ENCODE measurements at places on chromosomes 7 and 10.

- DNase-seq = no peak
These were observed 14.1 kb downstream of the CUL1 start for GRCh38 chr7:148712678-148713329.

GRCh38 chr7:106047818-106048705, 64.0 kb downstream of the SYPL1 start:
- DNase-seq = no peak

DNA sequence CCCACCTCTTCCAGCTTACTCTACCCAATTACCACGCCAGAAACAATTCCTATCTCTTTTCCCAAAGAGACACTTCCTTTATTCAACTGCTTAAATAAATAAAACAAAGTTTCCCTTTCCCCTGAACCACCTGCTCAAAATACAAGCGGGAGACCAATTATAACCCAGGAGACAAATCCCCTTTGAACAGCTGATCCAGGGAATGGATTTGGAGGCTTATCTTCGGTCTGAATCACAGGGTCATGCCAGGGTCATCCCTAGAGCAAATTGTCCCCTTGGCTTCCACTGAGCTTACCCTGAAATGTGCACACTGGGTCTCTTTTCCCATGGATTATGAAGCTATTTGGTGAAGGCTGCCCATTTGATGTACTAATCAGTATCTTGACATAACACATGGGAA, 99.9 kb upstream of the JAZF1 start:
- DNase-seq = no peak

DNA sequence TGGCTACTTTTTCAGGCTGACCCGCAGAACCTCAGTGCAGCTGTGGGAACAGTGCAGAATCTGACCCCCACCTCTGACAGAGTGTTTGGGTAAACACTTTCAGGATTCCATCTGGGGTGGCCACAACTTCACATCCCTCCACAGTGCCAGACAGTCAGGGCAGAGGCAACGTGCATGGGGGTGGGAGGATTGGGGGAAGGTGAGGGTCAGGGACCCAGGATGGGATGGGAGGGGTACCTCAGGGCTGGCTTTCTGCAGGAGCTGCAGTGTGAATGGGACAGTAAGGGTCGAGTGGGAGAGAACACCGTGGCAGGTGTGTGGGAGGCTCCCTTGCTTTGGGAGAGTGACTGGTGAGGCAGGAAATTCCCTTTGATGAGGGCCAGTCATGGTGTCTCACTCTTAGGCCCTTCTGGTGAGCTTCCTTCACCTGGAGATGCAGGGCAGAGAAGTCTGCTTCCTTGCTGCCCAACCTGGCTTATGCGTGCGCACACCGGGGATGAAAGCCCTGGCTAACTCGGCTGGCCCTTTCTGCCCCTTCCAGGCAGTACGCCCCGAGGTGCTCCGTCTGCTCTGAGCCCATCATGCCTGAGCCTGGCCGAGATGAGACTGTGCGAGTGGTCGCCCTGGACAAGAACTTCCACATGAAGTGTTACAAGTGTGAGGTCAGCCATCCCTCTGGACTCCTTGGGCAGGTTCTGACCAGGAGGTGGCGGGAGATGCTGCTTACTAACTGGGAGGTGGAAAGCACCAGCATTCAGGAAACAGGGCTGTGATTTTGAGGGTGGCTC, 8.4 kb downstream of the ZYX start:
- DNase-seq = no peak

DNA sequence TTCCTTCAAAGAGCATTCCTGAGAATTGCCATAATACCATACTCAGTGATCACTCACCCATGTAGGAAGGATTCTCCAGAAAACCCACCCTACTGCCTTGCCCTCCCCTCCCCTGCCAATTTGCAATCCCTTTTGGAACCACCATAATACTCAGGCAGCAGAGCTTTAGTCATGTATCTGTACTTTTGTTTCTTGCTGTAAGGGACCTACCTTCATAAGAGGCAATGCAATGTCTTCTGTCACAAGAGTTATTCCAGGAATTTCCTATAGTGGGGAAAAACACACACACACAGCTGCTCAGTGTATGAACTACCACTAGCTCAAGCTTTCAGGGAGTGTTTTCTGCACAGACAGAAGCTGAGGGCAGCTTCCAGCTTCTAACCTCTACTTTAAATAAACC, 67.0 kb downstream of the GSAP start:
- DNase-seq = no peak

- peak; percentile 90 for DNase-seq
These were observed at the start of gene ZSWIM8 for GRCh38 chr10:73785211-73785720. Gene ZSWIM8 (plus strand): TSS chr10:73785606. CDS start chr10:73785879, 273 bp downstream.

DNA sequence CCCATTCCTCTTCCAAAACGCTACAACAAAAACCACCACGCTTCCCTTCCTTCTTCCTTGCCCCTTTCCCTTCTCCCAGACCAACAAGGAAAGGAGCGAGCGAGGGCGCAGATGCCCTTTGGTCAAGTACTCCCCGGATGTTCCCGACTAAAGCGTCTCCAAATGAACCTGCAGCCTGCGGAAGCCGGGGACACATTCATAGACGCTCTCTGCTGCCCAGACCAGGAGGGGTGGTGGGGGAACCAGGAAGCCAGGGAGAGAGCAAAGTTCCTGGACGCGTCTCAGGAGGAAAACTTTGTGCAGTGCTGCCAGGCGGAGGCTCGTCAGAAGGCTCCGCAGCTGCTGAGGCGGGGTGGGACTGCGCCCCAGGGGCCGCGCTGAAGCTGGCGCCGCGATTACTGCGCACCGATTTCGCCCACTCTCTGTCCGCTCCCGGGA, 754 bp downstream of the SEMA3D start:
- DNase-seq = no peak

Measured in DMS153 (cell line).